ENCODE measurements at places on chromosomes 12 and 14. TPM values are rescaled to one million over a fixed set of nuclear protein-coding genes. Genes with fewer than 3 reads are reported as not detected.

Gene EAPP
- 38.7 TPM for total RNA-seq

Gene TC2N
- 0.54 TPM for total RNA-seq

Gene CTSG
- not detected for total RNA-seq

Gene LRRK2
- 2.1 TPM for total RNA-seq

Gene ESPL1
- 19.6 TPM for total RNA-seq

Gene MYO1H
- not detected for total RNA-seq

Gene DAO
- not detected for total RNA-seq

Gene PSMA6
- 257 TPM for total RNA-seq

Gene FOXG1
- 0.09 TPM for total RNA-seq

Gene TTC9
- 1.8 TPM for total RNA-seq

Gene HHIPL1
- 0.25 TPM for total RNA-seq

Gene RTN1
- not detected for total RNA-seq

Gene DPY19L2
- total RNA-seq: 1.7 TPM

Gene TAS2R31
- total RNA-seq: not detected

Gene CLEC14A
- total RNA-seq: not detected

Gene MANSC4
- total RNA-seq: not detected

Gene PRB2
- total RNA-seq: not detected

Gene ASPG
- not detected for total RNA-seq

Gene SAV1
- 19.1 TPM for total RNA-seq

Gene ABHD4
- 55.3 TPM for total RNA-seq

Gene CD69
- not detected for total RNA-seq

Gene SIX4
- 2.1 TPM for total RNA-seq

Gene NID2
- total RNA-seq: 16.7 TPM

Gene DTD2
- 21.9 TPM for total RNA-seq

Gene ARHGEF40
- total RNA-seq: 12.9 TPM

Gene CKB
- total RNA-seq: 102 TPM

Gene NPAS3
- not detected for total RNA-seq

Gene TMPRSS12
- not detected for total RNA-seq

Gene SLC25A29
- 9.9 TPM for total RNA-seq

Gene GCH1
- 3.5 TPM for total RNA-seq

Gene CSAD
- total RNA-seq: 5.4 TPM

Gene MGP
- total RNA-seq: 0.06 TPM

Gene SLC6A15
- 2.4 TPM for total RNA-seq

Gene SDSL
- total RNA-seq: 24.1 TPM

Gene PPP1R36
- total RNA-seq: 0.33 TPM

Gene ENDOU
- not detected for total RNA-seq

Gene LBHD2
- total RNA-seq: not detected

Gene CYP46A1
- total RNA-seq: 0.14 TPM

Gene PIK3C2G
- not detected for total RNA-seq

Gene CIROP
- total RNA-seq: not detected

Gene CKAP4
- total RNA-seq: 82.5 TPM

Gene TEX22
- total RNA-seq: 0.24 TPM

Gene KLRB1
- total RNA-seq: not detected

Gene WDR89
- 11.6 TPM for total RNA-seq

Gene RPL10L
- total RNA-seq: not detected

Gene DLST
- total RNA-seq: 92.4 TPM

Gene TPH2
- not detected for total RNA-seq

Gene DCN
- not detected for total RNA-seq

Gene AQP6
- not detected for total RNA-seq

Gene MSI1
- 1.5 TPM for total RNA-seq

Gene ITGA7
- total RNA-seq: 1.1 TPM

Gene ERP27
- total RNA-seq: not detected

Gene CLEC2A
- total RNA-seq: not detected

Gene TMEM253
- 0.80 TPM for total RNA-seq

Gene LRP1
- 20.2 TPM for total RNA-seq

Gene PTPRR
- 0.17 TPM for total RNA-seq

Gene MYH7
- total RNA-seq: not detected

Gene IGFBP6
- total RNA-seq: 148 TPM

Gene POTEG
- not detected for total RNA-seq

Gene SLC24A4
- 0.10 TPM for total RNA-seq

Data from A549 treated with CpdA at 1 μM for 4 hours (cell line).